Activated naive CD4-positive, alpha-beta T cell treated with anti-CD3 and anti-CD28 coated beads, Interleukin-2, amount 50 U/mL, for 72 hours (primary cell): ENCODE measurements at places on chromosomes 11 and 22.

GRCh38 chr22:47484960-47485569 lies 722.6 kb downstream of the TBC1D22A start:
- DNase-seq: no peak

DNA sequence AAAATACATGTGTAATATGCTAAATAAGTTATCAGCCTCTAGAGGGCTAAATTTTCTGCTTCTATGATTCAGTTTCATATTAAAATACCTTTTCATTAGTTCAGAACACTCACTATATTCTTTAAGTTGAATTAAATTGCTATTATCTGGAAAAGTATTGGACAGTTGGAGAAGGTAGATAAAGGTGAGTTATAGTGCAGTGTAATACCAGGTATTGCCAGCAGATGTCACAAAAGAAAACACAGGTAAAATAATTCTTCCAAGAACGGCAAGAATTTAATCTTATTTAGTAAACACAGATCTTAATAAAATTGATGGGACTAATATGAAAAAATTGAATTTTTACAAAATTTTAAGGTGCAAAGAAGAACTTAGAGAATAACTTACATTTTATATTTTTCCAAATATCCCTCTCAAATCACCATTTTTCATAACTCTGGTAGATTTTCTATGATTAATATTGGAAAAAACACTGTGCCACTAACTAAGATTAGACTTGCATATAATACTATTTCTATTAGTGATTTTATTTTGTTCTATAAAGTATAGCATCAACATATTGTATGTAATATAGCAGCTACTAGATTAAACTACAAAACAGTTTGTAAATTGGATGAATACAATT lies 1.7 kb upstream of the LRRC4C start:
- no peak for DNase-seq

GRCh38 chr11:8989453-8989852 lies 14.3 kb downstream of the NRIP3 start:
- no peak for DNase-seq

GRCh38 chr11:386483-386882 lies 7.5 kb upstream of the PKP3 start:
- DNase-seq: no peak

DNA sequence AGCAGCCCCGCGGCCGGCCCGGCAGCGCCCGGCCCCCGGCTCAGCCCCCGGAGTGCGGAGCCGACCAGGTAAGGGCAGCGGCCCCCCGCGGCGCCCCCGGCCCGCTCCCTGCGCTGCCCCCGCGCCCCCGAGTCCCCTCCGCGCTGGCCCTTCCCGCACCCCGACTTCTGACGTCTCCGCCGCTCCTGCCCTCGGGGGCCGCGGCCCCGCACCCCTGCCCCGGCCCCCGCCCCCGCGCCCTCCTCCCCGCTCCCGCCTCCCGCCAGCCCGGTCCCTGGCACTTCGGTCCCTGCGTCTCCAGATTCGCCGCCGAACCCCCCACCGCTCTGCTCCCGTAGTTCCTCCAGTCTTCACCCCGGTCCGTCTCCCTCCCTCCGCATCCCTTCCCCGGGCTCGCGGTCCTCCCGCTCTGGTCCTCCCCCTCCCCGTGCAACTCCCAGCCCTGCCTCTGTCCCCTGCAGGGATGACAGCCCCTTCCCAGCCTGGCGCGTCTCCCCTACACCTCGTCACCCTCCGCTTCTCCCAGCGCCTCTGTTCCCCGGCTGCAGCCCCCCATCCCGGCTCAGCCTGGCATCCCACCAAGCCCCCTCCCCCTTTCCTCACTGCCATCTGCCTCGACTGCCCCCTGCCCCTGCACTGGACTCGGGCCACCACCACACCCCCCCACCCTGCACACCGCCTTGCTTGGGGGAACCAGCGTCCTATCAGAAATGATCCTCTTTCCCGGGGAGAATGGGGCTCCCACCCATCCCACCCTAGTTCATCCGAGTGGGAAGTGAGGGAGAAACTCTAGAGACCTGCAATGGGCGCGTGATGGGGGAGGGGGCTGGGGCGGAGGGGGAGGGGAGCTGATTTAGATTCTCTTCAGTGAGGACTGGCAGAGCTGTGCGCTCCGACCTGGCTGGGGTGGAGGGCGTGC lies 531 bp downstream of the GRIK4 start:
- peak; percentile 34 for DNase-seq
